SHP77 (cell line): ENCODE measurements at places on chromosomes 3 and 15.

GRCh38 chr3:4726549-4726948, 233.4 kb downstream of the ITPR1 start:
- no peak for DNase-seq

- DNase-seq: no peak
Measured at GRCh38 chr3:102060814-102061213, 211.5 kb downstream of the NFKBIZ start.

GRCh38 chr15:90266485-90266884, 1.0 kb downstream of the NGRN start:
- DNase-seq: no peak

DNA sequence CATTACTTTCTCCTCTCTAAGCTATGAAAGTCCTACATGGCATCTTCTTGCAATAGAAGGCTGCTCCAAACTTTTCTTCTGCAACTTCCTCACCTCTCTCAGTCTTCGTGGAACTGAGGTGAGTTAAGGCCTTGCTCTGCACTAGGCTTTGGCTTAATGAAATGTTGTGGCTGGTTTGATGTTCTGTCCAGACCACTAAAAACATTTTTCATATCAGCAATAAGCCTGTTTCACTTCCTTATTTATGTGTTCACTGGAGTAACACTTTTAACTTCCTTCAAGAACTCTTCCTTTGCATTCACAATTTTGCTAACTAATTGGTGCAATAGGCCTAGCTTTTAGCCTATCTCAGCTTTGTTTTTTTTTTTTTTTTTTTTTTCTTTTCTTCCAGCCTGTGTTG, 335.3 kb upstream of the NECTIN3 start:
- DNase-seq: no peak
